ENCODE measurements at places on chromosomes 13 and 19.

GRCh38 chr13:30081331-30081730 lies 226.0 kb downstream of the KATNAL1 start:
- DNase-seq, result no peak

- peak; percentile 90 for DNase-seq
Observed at GRCh38 chr19:34269968-34270621, 15.7 kb downstream of the GARRE1 start.

- DNase-seq, result no peak
Observed at GRCh38 chr19:44863990-44864389, 17.9 kb downstream of the NECTIN2 start.

DNA sequence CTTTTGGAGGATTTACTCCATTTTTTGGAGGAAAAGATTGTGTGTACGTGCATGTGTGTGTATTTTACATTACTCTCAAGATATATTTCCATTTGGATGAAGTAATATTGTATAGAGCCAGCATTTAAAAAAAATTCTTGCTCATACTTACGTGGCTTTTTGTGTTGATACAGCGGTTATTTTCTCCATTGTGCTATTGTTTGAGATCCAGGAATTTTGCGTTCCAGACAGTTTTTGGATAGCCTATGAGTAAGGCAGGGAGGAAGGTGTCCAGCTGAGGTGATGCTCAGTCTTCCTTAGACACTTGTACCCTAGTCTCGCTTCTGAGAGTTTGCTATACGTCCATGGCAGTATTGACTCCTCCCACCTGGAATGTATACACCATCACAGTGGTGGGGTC lies 92.2 kb upstream of the ARHGEF7 start:
- no peak for DNase-seq

DNA sequence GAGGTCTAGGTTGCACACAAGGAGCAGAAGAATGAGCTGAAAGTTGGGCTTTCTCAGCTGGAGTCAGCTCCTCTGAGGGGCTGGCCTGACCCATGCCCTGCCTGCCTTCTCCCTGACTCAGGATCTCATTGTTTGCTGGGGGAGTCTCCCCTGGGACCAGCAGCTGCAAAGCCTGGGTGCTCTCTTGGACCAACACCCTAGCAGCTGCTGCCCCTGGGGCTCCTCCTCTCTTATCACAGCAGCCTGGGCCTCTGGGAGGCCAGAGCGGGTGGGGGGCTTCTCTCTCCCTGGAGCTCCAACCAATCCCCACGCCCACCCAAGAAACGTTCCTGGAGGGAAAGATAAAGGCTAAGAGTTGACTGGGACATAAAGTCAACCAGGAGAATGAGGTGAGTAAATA lies 1.6 kb upstream of the FCGBP start:
- no peak for DNase-seq

- DNase-seq, result no peak
Observed at GRCh38 chr19:39745643-39746042, 7.8 kb upstream of the CLC start.

DNA sequence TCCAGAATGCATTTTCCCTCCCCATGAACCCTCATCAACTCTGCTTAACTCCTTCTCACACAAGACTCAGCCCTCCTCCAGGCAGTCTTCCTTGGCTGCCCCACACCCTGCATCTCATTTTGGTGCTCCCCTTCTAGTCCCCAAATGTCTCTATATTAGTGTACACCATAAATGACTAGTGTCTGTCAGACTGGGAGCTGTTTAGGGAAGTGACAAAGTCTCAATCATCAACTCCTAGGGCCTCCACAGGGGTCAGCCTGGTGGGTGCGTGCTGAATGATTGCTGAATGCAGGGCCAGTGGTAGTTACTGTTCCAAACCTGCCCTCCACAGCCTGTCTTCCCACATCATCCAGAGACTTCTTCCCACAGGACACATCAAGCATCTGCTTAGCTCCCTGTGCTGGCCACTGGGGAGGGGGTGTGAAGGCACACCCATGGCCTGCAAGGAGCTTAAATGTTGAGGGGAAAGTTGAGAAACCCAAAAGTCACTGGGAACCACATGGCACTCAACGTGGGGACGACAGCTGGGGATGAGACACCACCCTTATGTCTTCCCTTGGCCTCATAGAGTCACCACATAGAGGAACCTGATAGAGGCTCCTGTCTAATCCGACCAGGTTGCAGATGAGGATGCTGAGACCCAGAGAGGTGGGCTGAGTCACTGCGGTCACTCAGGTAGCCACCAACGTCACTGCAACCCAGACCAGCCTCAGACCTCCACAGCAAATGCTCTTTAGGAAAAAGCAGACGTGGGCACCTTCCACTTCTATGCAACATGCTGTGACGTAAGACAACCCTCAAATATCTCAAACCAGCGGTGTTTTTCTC lies 79.3 kb upstream of the TM9SF2 start:
- DNase-seq, result peak; percentile 52

DNA sequence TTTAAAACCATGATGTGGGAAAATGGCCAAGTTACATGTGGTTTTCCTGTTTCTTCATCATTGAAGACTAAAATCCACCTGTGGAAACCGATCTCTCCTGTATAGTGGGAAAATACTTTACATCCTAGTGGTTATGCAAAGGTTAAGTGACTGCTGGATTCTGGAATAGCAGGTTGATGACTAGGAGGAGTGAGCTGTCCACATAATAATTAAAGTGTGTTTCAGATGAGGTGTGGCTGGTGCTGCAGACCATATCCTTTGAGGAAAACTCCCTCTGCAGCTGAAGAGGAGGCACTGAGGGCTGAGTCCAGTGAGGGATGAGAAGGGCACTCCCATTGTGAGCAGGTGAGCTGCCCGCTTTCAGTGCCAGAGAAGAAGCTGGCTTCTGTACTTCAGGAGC lies 43.2 kb downstream of the DCLK1 start:
- DNase-seq, result no peak

GRCh38 chr19:17406046-17406886 lies 836 bp upstream of the BST2 start:
- peak; percentile 23 for DNase-seq

- DNase-seq, result no peak
Observed at GRCh38 chr19:27974082-27974513, 1238.9 kb downstream of the UQCRFS1 start.

DNA sequence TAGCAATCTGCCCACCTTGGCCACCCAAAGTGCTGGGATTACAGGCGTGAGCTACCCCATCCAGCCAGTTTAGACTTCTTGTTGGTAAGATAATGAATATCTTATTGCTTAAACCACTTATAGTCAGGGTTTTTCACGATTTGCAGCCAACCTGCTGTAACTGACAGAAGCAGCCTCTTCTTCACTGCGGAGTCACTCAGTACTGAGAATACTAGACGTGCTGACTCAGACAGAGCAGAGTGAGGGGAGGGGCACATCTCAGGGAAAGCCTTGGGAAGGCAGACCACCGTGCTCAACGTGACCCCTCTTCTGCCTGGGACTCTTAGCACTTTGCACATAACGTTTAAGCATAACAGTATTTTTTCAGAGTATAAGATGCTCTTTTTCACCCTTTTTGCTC lies 74.3 kb upstream of the ARHGEF7 start:
- DNase-seq, result no peak

DNA sequence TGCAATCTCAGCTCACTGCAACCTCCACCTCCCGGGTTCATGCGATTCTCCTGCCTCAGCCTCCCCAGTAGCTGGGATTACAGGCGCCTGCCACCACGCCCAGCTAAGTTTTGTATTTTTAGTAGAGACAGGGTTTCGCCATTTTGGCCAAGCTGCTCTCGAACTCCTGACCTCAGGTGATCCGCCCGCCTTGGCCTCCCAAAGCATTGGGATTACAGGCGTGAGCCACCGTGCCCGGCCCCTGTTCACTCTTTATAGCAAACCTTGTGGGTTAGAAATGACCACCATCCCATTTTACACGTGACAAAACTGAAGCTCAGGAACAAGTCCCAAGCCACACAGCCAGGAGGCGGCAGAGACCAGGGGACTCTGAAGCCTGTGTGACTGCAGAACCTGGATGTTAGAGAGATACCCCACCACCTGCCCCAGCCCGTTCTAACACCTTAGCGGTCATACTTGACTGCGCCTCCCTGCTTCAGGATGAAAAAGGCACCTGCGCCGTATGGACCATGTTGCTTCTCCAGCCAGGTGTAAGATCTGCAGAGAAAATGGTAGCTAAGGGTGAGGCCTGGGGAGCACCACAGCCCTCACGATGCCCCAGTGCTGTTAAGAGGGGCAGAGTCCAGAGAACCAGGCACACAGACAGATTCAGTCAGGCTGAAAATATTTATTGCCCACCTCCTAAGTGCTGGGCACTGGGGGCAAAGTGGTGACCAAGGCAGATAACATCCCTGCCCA lies 3.6 kb downstream of the DMAC2 start:
- no peak for DNase-seq

- DNase-seq, result no peak
Observed at GRCh38 chr19:9052894-9053293, 34.0 kb upstream of the OR1M1 start.

GRCh38 chr13:110726726-110727125 lies 13.2 kb downstream of the ING1 start:
- peak; percentile 38 for DNase-seq

DNA sequence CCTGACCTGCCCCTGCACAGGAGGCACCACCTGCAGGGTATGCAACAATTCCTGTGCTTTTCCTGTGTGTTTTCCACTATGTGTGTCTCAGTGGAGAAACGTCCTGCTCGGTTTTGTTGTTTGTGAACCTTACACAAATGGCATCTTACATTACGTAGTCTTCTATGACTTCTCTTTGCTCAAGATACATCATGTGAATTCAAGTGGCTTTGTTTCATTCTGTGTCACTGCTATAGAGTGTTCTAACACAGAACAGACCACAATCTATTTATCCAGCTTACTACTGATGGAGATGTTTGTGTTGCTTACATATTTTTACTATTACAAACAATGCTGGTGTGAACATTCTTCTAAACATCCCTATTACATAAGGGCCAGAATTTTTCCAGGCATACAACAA lies 97.7 kb downstream of the ANKRD10 start:
- no peak for DNase-seq

- DNase-seq, result no peak
Observed at GRCh38 chr13:95784161-95784899, 107.4 kb downstream of the DNAJC3 start.

GRCh38 chr13:74280093-74280794 lies 146.0 kb upstream of the KLF12 start:
- DNase-seq, result no peak

GRCh38 chr19:4342615-4343369 lies 570 bp upstream of the MPND start:
- peak; percentile 97 for DNase-seq

- DNase-seq, result no peak
Observed at GRCh38 chr13:110454227-110454859, 107.2 kb downstream of the RAB20 start.

DNA sequence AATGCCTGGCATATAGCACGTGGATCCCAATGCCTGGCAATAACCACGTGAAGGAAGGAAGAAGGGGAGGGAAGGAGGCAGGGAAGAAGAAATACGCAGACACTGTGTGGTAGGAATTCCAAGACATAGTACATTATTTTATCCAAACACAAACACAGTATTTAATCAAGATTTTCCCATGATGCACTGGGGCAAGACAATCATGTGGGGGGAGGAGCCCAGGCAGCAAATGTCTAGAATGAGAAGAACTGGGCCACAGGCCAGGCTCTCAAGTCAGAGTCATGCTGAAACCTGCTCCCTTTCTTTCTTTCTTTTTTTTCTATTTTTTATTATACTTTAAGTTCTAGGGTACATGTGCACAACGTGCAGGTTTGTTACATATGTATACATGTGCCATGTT lies 717.9 kb downstream of the UQCRFS1 start:
- DNase-seq, result no peak

All from B cell (primary cell).